Activated CD4-positive, alpha-beta T cell treated with anti-CD3 and anti-CD28 coated beads, Interleukin-2, amount 10 ng/mL, durations not matched to agents 7 days and 5 days (primary cell): ENCODE measurements at places on chromosomes 4 and X. TPM values are rescaled to one million over a fixed set of nuclear protein-coding genes. Genes with fewer than 3 reads are reported as not detected.

DNA sequence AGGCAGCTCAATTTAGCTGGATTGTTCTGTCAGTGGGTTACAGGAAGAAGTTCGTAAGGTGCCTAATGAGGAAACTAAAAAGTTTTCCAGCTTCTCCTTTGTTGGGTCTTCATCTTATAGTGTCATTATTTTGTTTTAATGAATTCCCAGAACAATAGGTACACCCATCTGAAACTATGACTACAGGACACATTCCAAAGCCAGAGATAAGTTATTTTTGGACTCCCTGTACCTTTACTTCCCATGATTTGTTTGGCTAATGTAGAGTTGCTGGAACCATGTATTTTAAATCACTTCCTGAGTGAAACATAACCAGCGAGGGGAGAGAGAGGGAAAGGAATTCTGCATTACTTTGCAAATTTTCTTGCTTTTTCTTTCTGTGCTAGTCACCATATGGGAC lies 114.0 kb downstream of the CLCN5 start:
- no peak for DNase-seq

BMX gene
- not detected for total RNA-seq

- no peak for DNase-seq
These were observed 418.7 kb upstream of the INTU start for GRCh38 chr4:127214016-127214415.

DNA sequence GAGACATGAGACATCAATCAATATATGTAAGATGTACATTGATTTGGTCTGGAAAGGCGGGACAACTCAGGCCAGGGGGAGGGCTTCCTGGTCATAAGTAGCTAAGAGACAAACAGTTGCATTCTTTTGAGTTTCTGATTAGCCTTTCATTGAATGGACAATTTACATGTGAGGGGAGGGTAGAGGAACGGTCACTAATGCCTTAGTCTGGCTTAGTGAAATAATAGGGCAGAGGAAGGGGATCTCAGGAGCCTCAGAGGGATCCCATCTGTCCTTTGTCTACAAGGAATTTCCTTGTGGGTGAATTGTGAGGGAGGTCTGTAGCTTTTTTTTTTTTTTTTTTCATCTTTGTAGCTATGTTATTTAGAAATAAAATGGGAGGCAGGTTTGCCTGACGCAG lies 88.3 kb downstream of the GK start:
- no peak for DNase-seq

GRCh38 chrX:115531818-115532403 lies 29.1 kb upstream of the PLS3 start:
- no peak for DNase-seq

DNA sequence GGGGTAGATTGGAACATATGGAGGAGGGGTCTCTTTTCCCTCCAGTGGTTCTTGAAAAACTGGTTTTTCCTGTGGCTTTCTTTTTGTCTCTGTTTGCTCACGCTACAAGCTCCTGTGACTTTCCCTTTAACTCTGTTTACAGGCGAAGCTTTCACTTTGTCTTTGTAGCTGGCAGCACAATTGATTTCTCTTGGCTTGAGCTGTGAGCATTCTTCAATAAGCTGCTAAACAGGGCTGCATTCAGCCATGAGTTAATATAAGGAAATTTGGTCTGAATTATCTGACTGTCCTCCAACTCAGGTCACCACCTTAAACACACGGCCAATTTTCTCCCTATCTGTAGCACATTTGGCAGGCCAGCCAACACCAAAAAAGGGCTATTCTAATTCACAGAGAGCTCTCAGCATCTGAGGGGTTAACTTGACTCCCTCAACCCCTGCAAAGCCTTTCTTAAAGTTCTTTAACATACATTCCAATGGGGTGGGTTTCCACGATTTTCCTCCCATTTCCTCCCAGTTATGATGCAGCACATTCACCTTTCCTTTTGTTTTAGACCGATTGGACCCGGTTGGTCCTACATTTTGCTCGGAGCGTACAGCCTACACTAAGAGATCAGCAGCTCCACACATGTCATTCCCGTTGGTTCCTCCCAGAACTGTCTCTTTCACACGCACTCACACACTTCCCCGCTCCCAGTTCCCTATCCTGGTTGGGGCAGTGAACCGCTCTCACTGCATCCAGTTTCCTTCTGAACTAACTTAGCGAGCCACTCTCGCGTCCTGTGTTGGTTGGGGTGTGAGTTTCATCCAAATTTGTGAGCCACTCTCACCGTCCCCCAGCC lies 45.4 kb downstream of the UGT2A3 start:
- DNase-seq = no peak

DGKK gene
- not detected for total RNA-seq

GRCh38 chr4:179624768-179625181 lies 2182.5 kb upstream of the AGA start:
- no peak for DNase-seq

- DNase-seq = no peak
These were observed 83.9 kb downstream of the MAMLD1 start for GRCh38 chrX:150446995-150447394.

DNA sequence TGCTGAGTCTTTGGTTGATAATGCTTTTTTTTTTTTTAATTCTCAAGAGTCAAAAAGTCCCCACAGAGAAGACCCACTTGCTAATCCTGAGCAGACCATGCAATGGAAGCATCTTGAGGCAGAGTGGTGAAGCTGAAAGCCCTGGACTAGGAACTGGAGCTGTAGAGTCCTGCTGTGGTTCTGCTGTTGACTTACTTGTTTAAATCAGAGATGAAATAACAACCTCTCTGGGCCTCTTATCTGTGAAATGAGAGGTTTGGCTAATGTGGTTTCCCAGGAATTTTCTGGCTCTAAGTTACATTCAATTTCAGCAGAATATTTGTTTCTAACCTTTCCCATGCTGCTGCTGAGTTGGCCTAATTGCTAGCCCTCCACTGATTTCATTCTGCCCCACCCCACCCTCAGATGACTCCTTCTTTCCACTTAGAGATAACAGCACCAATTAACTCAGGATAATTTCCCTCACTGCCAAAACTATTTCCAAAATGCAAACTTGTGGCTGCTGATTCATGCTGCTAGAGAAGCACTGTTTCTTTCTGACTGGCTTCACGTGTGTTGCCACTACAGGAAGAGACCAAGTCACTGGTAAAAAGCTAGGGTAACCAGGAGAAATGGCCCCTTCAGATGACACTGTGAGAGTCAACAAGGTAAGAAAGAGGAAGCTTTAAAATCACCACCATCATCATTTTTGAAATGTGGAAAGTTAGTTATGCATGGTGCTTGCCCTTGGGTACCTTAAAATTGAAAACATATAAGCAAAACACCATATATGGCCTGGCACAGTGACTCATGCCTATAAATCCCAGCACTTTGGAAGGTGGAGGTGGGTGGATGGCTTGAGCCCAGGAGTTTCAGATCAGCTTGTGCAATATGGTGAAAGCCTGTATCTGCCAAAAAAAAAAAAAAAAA lies 326.4 kb downstream of the DCHS2 start:
- no peak for DNase-seq

GRCh38 chrX:12223650-12224049 lies 85.4 kb downstream of the FRMPD4 start:
- no peak for DNase-seq

DNA sequence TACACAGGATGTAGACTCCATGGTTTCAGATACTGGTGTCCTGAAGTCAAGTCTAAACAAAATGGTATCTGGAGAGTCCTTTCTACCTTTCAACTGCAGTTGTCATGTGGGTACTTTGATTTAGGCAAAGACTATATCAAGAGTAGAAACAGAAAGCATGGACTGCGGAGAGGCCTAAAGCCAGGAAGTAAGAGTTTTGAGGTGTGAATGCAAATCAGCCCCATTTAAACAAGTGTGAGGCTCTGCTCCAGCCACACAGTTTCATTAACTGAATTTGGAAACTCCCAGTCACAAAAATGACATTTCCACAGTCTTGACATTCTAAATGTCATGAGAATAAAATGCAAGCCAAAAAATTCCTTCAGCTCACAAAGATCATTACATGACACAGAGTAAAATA lies 87.2 kb upstream of the MCF2 start:
- DNase-seq = no peak

FAM53A gene
- 0.99 TPM for total RNA-seq

DNA sequence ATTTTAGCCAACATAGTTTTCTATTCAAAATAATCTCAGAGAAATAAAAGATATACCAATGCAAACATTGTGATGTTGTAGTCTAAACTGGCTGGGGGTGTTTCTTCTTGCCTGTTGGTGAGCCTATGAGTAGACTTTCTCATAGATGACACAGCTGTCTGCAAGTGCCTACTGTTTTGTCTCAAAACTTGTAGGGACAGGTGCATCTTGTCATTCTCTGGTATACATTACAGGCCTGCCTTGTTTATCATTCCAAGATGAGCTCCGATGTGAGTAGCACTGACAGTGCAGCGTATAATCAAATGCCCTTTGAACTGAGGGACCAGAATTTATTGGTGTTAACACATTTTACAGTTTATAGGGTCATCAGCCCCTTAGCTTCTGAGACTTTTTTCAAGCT lies 353.8 kb downstream of the PRDM5 start:
- DNase-seq = no peak

DNA sequence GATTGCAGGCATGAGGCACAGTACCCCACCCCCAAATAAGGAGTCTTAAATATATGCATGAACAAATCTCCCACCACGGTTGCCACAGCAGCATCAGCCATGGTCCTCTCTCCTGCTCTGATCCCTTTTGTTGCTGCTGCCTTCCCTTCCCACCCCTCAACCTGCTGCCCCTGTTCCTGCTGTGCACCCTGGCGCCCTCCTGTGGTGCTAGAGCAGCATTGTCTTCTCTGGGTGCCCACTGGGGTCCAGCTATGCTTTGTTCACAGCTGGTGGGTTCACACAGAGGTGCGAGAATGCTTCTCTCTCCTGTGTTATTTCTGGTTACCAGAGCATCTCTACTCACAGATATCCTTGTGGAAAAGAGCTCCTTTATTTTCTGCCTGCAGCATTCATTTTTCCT lies 116.2 kb downstream of the GATB start:
- no peak for DNase-seq

GRCh38 chrX:74788545-74789086 lies 136.6 kb downstream of the NEXMIF start:
- no peak for DNase-seq

HPGD gene
- 7.3 TPM for total RNA-seq

TSPAN7 gene
- total RNA-seq = 0.21 TPM

GSX2 gene
- total RNA-seq = not detected

- peak; percentile 49 for DNase-seq
These were observed 14.5 kb upstream of the PRRG3 start for GRCh38 chrX:151680805-151681204.

- no peak for DNase-seq
These were observed 388.4 kb upstream of the RASGEF1B start for GRCh38 chr4:81860111-81860510.

- no peak for DNase-seq
These were observed 101.5 kb downstream of the KDM6A start for GRCh38 chrX:44974451-44974850.

DNA sequence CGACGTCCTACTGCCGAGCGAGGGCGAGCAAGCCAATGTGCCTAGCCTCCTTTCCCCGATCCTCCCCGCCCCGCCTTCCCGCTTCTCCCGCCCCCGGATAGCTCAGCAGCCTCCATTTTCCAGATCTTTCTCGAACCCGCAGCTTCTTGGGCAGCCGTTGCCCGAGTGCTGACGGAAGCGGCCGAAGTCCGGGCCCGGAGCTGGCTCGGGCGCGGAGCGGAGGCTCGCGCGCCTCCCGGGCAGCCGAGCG lies 172 bp upstream of the HSPA4L start:
- DNase-seq = no peak

DNA sequence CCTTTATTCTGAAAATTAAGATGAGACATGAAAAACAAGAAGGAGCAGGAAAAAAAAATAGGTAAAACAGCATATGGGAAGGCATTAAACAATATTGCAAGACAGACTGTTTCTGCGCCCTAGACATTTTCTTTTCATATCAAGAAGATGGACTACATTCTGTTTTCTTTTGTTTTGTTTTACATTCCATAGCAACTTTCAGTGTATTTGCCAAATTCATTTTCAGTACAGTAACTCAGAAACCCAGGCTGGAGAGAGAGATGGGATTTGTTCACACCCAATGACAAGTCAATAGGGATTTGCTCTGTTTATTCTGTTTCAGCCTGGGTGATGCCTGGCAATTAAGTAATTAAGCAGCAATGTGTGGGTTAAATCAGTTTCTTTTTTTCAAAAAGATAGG lies 892.8 kb upstream of the DIAPH2 start:
- DNase-seq = no peak

SPIN4 gene
- 8.6 TPM for total RNA-seq

DKK2 gene
- not detected for total RNA-seq

GRCh38 chr4:181860157-181860556 lies 383.0 kb upstream of the TENM3 start:
- DNase-seq = no peak
